ENCODE measurements at places on chromosomes 16 and 17.

DNA sequence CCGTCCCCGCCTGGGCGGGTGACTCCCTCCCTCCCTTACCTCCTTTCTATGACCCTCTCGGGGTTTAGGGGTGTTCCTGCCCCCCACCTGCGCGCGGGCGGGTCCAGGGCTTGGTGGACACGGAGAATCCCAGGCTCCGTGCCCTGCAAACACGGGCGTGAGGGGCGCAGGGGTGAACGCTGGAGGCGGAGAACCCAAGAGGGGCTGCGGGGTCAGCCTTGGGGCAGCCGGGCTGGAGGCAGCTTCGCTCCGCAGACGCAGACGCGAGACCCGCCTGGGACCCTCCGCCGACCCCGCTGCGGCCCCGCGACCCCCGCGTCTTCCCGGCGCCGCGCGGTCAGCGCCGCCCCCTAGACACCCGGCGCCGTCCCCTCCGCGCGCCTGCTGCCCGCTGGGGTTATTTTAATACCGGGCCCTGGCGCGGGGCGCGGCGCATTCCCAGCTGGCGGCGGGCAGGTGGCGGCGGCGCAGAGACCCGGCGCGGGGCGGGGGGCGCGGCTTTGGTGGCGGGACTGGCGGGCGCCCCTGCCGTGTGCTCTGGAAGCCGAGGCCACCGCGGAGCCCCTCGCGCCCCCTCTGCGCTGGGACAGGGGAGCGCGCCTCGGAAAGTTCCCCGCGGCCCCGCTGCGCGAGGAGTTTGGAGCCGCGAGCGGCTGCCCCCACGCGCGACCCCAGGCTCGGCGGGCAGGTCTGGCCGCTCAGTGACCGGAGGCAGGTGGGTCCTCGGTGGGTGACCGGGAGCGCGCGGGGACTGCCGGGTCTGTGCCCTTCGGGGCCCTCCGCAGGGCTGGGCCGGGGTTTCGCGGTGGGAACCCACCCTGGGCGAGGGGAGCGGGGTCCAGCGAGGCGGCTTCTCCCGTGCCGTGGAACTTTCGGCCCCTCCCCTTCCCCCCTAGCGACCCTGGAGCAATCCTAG lies at the start of gene UTS2R:
UTS2R (plus strand) TSS at position 433 of the 916 bp plus-strand sequence. CDS start 2,560 bp downstream, outside the sequence.
- no peak for DNase-seq

GRCh38 chr16:70659953-70660671 lies 13.8 kb downstream of the IL34 start:
- DNase-seq, result no peak

- DNase-seq, result no peak
These were observed 12.9 kb upstream of the MYH4 start for GRCh38 chr17:10482252-10482651.

GRCh38 chr16:30893417-30893743 lies 497 bp downstream of the BCL7C start:
- DNase-seq, result no peak

GRCh38 chr17:63171428-63172393 lies 205.7 kb downstream of the TANC2 start:
- DNase-seq, result no peak

DNA sequence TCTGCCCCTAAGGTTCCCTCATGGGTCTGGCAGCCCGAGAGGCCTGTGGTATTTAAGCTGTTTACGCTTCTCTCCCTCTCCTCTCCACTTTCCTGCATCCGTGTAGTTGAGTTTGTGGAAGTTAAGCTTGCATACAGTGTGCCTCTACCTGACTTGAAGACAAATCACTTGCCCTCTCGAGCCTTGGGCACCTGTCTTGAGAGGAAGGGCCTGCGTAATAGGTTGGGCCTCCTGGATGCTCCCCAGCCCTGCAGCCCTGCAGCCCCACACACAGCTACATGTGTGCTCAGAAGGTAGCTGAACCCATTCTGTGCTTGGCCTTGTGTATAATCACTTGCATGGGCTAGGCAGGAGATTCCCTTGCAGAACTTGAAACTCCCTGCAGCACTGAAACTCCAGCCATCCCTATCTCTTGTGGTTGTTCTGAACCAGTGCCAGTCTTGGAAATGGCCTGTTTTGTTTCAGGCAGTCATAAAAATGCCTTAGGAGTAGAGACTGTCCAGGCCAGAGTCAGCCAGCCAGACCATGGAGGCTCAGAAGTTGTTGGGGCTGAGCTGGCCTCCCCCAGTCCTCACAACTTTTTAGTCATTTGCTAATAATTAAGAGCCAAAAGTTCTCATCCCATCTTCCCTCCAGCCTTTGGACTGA lies 134.6 kb downstream of the CLEC16A start:
- no peak for DNase-seq

- no peak for DNase-seq
These were observed 26.4 kb downstream of the RNF213 start for GRCh38 chr17:80287038-80287437.

GRCh38 chr16:78976212-78976611 lies 624.3 kb downstream of the MAF start:
- DNase-seq, result no peak

GRCh38 chr17:54969658-54970572 lies 1.4 kb downstream of the STXBP4 start:
- no peak for DNase-seq

GRCh38 chr17:48632579-48633265 lies 6.6 kb upstream of the HOXB9 start:
- DNase-seq, result no peak

GRCh38 chr17:64213995-64214811 lies 48.9 kb downstream of the TEX2 start:
- no peak for DNase-seq

DNA sequence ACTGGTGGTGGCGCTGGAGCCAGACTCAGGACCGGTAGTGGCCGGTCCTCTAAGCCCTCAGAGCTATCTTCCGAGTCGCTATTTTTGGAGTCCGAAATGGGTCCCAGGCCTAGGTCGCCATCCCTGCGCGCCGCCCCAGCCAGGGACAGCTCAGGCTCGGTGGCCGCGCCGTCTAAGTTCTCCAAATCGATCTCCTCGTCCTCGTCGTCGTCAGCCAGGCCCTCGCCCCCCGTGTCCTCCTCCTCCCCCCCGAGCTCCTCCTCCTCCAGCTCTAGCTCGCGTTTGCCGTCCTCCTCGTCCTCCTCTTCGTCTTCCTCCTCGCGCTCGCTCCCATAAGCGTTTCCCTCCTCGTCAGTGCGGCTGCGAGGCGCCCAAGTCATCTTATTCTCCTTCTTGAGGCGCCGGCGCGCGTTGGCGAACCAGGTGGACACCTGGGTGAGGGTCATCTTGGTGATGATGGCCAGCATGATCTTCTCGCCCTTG lies 1.6 kb downstream of the IRX3 start:
- no peak for DNase-seq
